A549 (cell line): ENCODE measurements at places on chromosomes 5 and 9.

- DNase-seq, result no peak
Measured at GRCh38 chr9:105507096-105507790, 50.7 kb upstream of the FKTN start.

GRCh38 chr9:16406526-16407225, 463.8 kb downstream of the BNC2 start:
- no peak for DNase-seq

DNA sequence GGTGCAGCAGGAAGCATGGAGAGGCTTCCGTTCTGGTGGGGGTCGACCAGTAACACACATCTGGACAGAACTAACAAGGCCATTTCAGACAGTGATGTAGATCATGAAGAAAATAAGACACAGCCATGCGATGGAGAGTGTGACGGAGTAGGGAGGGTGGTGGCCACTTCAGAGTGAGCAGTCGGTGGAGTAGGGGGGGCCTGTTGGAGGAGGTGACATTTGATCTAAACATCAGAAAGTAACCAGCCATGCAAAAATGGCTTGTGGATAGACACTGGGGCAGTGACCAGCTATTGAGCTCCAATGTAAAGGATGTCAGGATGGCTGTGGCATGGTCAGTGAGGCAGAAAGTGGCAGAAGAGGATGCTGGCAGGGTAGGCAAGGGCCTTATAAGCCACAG, 65.9 kb downstream of the PPARGC1B start:
- no peak for DNase-seq

- no peak for DNase-seq
Measured at GRCh38 chr9:113950195-113951031, 74.3 kb downstream of the ZNF618 start.

- no peak for DNase-seq
Measured at GRCh38 chr9:130266236-130267098, 907 bp downstream of the HMCN2 start.

- no peak for DNase-seq
Measured at GRCh38 chr5:4345850-4346249, 750.2 kb downstream of the IRX1 start.

DNA sequence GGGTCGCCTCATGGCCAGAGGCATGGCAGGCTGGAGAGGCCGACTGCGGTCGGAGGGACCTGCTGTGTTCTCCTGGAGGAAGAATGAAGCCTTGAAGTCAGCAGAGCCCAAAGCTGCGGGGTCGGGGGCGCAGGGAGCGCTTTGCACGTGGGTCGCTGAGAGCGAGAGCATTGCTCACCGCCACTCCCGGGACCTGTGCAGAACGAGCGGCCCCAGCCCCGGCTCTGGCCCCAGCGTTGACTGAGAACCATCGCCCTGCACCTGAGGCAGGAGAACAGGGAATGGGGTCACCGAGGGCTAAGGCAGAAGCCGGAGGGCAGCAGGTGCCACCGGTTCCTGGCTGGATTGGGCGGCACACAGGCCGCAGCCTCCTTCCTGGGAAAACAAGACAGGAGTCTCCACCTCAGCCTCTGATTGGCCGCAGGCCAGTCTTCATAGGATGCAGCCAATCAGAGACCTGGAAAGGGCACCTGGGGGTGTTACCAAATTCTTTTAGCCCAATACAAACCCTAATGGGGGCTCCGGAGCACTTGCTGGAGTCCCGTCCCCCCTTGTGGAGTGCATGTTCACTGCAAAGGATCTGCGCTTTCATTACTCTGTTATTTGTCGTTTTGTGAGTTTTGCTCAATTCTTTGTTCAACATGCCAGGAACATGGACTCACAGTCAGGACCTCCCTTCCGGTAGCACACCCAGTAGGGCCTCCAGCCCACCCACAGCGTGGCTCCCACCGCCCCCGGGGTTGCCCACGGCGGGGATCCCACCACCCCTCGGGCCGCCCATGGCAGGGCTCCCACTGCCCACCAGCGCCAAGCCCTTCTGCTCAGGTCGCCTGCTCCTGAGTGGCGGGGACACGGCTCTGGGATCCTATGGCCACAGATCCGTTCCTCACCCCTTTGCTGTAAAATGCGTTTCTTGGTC, 24.7 kb upstream of the SLC6A19 start:
- no peak for DNase-seq

DNA sequence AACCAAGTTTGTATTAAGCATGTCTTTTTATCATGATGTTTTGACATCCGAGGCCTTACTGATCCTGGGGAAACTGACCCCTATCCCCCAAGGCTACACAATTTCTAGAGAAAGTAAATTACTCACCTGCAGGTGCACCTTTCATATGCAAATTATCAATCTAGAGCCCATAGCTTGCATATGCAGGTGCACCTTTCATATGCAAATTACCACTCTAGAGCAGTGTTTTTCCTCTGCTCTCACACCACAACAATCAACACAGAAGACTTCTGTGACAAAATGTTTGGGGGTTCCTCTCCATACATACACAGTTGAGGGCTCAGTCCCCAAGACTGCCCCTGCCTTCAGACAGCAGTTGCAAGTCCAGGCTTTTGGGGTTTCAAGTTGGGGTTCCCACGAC, 203.7 kb upstream of the RORB start:
- no peak for DNase-seq

DNA sequence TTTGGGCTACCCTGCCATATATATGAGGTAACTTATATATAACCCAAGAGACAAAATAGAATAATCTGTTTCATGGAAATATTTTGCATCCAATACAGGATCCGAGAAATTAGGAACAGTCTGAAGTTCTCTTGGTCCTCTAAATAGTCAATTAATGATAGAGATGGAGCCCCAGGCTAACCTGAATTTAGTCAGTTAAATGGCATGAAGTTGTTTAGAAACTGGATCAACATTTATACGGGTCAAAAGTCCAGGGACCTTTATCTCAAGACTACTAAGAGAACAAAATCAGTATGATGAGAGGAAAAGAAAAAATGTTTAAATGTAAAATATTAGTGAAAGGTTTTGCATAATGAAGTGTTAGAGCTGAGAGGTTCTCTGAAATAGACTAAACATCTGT, 303.3 kb upstream of the ACTBL2 start:
- no peak for DNase-seq

GRCh38 chr9:112780450-112781036, 30.0 kb downstream of the SNX30 start:
- no peak for DNase-seq

GRCh38 chr9:5389109-5389732, 48.5 kb downstream of the PLGRKT start:
- DNase-seq, result no peak

DNA sequence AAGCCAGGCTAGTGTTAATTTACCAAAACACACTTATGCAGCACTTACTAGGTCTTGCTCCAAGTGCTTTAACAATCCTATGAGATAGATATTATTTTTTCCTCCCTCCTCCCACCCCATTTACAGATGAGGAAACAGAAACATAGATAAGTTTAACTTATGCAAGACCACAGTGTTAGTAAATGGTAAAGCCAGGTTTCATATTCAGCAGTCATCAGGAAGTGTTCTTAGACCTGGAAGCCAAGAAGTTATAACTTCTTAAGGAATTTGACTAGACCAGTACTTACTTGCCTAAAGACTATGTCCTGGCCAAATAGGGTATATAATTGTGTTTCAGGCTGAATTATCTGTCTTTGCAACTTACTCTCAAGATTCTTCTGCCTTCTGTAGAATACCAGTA, 15.9 kb downstream of the ABHD17B start:
- DNase-seq, result no peak

GRCh38 chr5:83025690-83026478, 51.3 kb downstream of the TMEM167A start:
- no peak for DNase-seq

DNA sequence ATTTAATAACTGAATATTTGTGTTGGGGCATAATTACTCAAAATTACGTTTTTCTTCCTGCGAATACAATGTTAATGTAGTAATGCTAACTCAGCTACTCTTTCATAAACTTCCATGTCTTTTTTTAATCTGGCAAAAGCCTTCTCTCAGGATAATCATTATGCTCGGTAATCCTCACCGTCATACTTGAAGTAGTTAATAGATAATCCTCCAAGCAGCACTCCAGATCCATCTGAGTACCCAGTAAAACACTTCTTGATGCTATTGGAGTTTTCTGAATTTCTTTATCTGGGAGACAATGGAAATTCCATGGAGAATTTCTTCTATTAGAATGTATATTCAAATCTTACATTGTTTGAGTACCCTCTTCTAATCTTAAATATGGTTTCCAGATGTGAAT, 34.3 kb downstream of the PARP8 start:
- DNase-seq, result no peak

- DNase-seq, result no peak
Measured at GRCh38 chr9:737400-738120, 103.9 kb upstream of the DMRT1 start.
